ENCODE measurements at places on chromosomes 1 and 21.

DNA sequence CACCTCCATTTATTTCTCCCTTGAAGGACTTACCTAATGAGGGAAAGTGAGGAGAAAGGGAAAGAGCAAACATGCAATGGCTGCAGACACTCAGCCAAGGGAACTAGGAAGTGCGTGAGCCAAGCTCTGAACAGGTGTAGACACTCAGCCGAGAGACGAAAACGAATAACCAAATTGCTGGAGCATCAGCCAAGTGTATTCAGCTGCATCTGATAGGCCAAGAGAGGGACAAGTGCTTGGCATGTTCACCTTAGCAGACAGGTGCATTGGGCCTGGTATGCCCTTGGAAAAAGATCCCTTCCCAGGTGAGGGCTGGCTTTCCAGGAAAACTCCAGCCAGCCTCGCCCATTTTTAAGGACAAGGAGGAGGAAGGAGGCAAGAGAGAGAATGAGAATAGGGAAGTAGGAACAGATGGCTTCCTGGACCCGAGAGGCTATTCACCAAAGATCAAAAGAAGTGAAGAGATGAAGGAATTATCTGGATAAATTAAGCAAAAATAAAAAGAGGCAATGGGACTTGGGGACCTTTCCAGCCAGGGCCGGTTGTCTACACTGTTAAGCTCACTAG is 184.7 kb downstream of the TOMM20 start:
- DNase-seq: no peak

- DNase-seq: no peak
Measured at GRCh38 chr1:61743716-61744580, 1.7 kb downstream of the PATJ start.

DNA sequence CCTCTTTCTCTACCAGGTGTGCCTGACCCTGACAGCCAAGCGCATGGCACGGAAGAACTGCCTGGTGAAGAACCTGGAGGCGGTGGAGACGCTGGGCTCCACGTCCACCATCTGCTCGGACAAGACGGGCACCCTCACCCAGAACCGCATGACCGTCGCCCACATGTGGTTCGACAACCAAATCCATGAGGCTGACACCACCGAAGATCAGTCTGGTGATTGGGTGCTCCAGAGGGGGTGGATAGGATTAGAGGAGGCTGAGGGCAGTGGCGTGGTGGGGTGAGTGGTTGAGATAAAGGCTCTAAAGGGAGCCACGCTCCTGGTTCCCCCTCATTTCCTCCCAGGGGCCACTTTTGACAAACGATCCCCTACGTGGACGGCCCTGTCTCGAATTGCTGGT is 13.1 kb downstream of the ATP1A2 start:
- DNase-seq: no peak

GRCh38 chr21:37711286-37711829 is 204.9 kb downstream of the KCNJ6 start:
- DNase-seq: no peak

- DNase-seq: no peak
Measured at GRCh38 chr1:9905010-9905409, 5.1 kb downstream of the CTNNBIP1 start.

DNA sequence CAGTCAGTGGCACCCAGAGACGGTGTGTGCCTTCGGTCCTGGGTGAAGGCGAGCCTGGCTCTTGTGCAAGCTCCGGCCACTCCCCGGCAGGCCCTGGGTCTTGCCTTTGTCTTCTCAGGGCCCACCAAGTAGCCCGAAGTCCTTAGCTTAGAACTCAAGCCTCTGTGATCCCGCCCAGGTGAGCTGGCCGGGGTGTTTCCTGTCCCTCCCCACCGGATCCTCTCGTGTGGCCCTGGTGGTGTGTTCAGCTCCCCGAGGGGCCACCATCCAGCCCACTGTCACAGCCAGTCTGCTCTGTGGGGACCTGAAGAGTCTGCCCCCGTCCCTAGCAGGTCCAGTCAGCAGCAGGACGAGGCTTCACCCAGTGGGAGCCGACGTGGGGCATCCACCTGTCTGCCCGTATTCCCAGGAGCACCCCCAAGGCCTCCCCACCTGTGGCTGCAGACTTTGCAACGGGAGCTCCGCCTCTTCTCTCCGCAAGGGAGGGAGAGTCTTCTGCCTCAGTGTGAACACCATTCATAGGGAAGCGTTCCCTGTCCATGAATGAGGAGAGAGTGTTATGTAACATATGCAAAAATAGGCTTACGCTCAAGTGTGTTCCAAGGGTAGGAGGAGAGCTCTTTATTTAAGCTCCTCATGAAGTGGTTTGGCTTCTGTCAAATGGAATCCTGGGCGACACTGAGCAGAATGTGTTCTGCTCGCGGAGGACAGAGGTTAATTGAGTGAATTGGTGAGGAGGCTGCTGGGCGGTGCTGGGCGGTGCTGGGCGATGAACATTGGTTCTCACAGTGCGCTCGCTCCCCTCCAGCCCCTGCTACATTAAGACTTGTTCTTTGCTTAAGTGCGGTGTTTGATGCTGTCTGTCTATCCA is 108.9 kb downstream of the CRYAA start:
- DNase-seq: no peak

DNA sequence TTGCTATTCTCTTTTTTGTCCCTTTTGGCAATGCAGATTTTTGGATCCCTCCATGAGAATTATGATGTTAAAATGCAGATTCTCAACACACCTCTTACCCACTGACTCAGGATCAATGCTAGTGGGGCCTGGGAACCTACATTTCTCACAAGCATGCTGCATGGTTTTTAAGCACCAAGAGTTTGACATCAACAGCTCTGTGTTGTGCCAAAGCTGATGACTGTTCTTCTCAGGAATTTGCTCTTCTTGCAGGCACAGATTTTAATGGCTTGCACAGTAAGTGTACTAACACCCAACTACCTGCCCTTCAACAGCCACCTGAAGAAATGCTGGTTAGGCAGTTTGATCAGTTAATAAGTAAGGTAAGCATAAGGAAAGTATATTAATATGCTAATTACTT is 468.7 kb downstream of the PTBP2 start:
- DNase-seq: no peak
